Effector memory CD8-positive, alpha-beta T cell (primary cell): ENCODE measurements at places on chromosomes 12 and 14.

GRCh38 chr14:47226877-47227520 is 448.4 kb downstream of the MDGA2 start:
- no peak for DNase-seq

DNA sequence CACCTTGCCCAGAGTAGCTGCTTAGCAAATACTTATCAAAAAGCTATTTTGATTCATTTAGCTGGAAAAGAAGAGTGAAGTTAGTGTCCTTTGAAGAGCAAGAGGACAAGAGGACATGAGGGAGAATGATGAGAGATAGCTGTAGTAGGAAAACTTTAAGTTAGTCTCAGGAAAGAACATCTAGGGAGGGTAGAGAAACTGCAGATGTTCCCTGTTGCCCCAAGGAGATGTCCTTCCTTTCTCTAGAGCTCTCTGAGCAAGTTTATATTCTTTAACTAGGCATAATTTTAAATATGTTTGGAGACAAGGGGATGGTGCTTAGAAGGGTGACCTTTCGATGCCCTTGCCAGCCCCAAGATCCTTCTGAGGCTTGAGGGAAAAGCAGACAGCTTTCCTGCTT is 529.1 kb upstream of the TBX3 start:
- DNase-seq: no peak

DNA sequence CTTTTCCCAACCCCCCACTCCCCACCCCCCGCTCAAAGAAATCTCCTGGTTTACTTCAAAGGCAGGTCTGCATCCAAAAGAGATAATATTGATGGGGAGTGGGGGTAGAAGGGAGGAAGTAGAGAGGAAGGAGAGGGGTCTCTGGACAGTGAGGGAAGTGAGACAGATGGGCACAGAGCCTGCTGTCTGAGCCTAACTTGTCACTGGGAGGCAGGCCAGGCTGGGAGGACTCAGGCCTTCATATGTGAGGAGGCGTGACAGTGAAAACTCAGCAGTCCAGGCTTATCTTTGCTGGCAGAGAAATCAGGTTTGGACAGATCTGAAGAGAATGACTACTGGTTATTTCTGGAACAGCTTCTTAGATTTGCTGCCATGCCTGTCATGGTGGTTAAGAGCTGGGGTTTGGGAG is 192.3 kb downstream of the NUAK1 start:
- no peak for DNase-seq

DNA sequence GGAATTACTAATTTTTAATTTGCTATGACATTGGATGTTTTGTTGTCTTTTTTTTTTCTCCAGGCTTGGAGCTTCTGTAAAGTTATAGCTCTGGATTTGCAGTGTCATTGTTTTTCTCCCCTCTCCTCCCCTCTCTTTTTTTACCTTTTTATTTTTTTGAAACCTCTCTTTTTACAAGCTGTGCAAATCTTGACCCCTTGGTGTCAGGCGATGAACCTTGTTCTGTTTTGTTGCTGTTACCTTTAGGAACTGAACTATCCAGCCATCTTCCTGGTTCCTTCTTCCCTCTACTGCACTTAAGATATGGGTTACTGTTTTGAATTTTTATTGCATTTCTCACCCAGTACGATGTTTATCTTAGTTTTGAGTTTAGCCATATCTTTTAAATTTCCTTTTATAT is 13.7 kb downstream of the KTN1 start:
- DNase-seq: no peak
